ENCODE measurements at places on chromosomes 1 and 21. TPM values are rescaled to one million over a fixed set of nuclear protein-coding genes. Genes with fewer than 3 reads are reported as not detected.

GRCh38 chr1:192768463-192768862 is 40.4 kb upstream of the RGS2 start:
- no peak for DNase-seq

DNA sequence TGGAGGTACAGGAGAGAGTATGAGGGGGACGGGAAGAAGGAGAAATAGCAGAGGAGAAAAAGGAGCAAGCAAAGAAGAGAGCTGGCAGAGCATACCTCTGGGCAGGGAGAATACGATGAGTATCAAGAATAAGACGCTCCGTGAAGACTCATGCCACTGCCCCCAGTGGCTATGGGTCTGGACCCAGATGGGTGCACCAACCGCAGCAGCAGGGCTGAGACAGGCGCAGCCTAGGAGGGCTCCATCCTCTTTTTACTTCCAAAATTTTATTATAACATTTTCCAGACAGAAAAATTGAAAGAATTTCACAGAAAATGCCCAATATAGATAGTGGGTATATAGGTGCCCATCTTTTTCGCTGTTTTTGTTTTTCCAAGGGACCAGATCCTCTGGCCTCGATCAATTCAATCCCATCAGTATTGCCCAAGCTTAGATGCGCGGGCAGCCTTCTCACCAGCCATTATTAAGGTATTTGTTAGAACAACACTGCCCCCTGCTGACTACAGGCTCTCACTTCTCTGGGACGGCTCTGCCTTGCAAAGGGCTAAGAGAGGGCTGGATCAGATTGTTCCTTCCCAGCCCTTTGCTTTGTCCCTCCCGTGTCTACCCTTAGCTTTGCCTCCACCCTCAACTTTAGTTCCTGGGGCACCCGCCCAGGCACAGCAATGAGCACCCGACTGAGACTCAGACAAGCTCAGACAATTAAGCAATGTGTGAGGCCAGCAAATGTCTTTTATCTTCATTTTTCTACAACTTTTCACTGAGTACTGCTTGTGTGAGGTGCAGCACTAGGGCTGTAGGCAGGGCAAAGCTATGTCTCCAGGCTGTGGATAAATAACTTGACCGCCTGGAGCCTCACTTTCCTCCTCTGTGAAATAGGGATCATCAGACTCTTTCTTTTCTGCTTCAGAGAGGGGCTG is 17.5 kb upstream of the CAMK1G start:
- peak; percentile 37 for DNase-seq

DNA sequence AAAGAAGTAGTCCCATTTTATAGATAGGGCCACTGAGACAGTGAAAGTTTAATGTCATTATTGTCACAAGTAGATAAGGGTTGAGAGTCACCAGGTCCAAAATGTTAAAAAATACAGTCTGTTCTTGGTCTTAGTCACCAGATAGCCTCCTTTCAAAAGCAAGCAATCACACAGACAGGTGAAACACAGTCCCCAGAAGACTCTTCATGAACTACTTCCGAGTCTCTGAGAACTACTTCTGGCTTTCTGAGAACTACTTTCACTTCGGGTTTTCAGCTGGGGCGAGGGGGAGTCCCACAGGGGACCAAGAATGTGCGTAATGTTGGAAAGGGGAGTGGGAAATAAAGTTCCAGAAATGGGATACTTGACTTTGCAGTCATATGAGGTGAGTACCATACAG is 143.2 kb downstream of the HHIPL2 start:
- DNase-seq: no peak

- DNase-seq: no peak
Observed at GRCh38 chr1:243431591-243431990, 175.8 kb downstream of the SDCCAG8 start.

The ADAMTS1 gene
- total RNA-seq: 2.0 TPM

DNA sequence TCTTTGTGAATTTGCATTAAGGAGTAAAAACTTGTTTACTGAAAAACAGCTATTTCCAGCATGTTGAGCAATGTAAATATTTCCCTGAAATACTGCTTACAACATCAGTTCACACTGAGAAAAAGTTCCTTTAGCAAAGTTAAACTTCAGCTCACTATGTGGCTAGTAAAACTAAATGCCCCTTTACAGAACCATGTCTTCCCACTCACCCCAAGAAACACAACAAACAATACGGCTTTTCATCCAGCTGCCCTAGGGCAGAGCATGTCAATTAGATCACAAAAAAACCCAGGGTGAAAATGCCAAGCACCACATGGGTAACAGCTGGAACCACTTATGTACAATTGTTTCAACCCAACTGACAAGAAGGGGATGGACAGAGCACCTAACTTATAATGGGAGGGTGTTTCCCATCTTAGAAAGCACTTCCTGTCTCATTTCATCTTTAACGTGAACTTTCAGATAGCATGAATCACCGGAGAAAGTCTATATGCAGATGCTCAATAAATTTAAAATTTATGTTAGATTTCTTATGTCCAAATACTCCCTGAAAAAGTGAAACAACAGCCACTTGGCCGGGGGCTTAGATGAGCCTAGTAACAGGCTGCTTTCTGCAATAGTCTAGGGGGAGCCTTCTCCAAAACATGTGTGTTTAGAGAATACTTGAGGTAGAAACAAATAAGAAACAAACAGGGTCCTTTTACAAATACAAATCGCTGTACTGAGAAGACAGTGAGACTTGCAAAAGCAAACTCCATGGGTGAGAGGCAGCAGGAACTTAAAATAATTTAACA is 6.6 kb downstream of the NID1 start:
- no peak for DNase-seq

- DNase-seq: no peak
Observed at GRCh38 chr1:213256438-213257087, 205.5 kb downstream of the RPS6KC1 start.

The SPRR3 gene
- 0.28 TPM for total RNA-seq

The DCST1 gene
- total RNA-seq: not detected

- no peak for DNase-seq
Observed at GRCh38 chr1:176540428-176540827, 77.5 kb downstream of the PAPPA2 start.

GRCh38 chr1:212108187-212108586 is 72.6 kb downstream of the DTL start:
- no peak for DNase-seq

- no peak for DNase-seq
Observed at GRCh38 chr1:46681333-46682034, 9.8 kb downstream of the TEX38 start.

GRCh38 chr1:246837418-246838117 is 94.2 kb downstream of the AHCTF1 start:
- no peak for DNase-seq

- DNase-seq: no peak
Observed at GRCh38 chr1:212401838-212402582, 12.7 kb downstream of the PACC1 start.

- DNase-seq: no peak
Observed at GRCh38 chr1:173572201-173572873, 30.5 kb downstream of the SLC9C2 start.

GRCh38 chr1:214525535-214526019 is 25.8 kb downstream of the PTPN14 start:
- DNase-seq: peak; percentile 13

The AKR7A2 gene
- total RNA-seq: 54.3 TPM

The PRKAB2 gene
- total RNA-seq: 5.5 TPM
